ENCODE measurements at places on chromosomes 3 and 15. TPM values are rescaled to one million over a fixed set of nuclear protein-coding genes. Genes with fewer than 3 reads are reported as not detected.

DNA sequence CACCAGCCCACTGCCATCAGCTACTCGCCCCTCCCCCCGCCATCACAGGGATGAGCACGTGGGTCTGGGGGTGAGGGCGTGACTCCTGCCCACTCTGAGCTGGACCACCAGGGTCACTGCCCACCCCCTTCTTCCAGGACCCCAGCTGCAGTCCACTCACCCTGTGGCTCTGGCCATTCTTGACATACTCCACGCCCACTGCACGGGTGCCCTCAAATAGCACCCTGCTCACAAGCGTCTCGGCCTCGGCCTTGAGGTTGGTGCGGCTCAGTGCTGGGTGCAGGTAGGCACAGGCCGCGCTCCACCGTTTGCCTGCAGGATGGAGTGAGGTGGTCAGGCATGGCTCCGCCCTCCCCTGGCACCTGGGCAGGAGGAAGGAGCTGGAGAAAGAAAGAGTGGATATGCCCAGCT, 23.9 kb downstream of the CHDH start:
- H3K27ac ChIP-seq = no peak overlapping the region
- no peaks in the 10 kb centered on the region for H3K4me1 ChIP-seq
- H3K36me3 ChIP-seq = no peaks in the 10 kb centered on the region
- DNase-seq = peak; percentile 8
- H3K4me3 ChIP-seq = no peak overlapping the region
- no peaks in the 10 kb centered on the region for H3K27me3 ChIP-seq

DNA sequence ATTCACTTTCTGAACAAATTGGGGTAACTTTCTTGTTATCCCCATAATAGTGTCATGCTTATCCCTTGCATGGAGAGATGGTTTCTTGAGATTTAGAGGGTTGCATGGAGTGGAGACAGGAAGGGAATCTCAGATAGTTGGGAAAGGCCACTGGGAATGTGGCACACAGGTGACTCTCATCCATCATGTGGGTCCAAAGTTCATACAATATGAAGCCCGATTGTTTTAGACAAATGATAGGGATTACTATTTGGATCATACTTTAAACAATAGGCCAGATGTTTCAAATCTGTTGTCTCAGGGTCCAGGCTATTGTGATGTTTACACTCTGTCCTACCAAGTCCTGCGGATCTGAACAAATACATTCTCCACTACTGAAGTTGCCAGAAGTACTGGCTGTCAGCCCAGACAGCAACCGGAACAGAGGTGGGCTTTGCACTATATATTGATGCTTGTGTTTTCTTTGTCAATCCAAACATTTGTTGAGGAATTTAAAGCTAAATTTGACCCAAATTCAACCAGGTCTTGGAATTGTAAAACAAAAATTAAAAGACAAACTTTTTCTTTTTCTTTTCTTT, 39.2 kb upstream of the NMNAT3 start:
- no peak overlapping the region for H3K27ac ChIP-seq
- no peaks in the 10 kb centered on the region for H3K27me3 ChIP-seq
- no peaks in the 10 kb centered on the region for H3K36me3 ChIP-seq
- no peaks in the 10 kb centered on the region for H3K4me1 ChIP-seq
- no peak overlapping the region for H3K4me3 ChIP-seq

GRCh38 chr3:196868297-196868661, 559 bp downstream of the SENP5 start:
- DNase-seq = peak; percentile 26
- H3K4me1 ChIP-seq = peaks cover 16% of the 10 kb centered on the region
- H3K36me3 ChIP-seq = no peaks in the 10 kb centered on the region
- H3K4me3 ChIP-seq = peak overlapping the region; percentile 95
- peak overlapping the region; percentile 84 for H3K27ac ChIP-seq

GPR87 gene
- not detected for polyA plus RNA-seq

Measured in testis (tissue), 5 donors.